Smooth muscle cell of the brain vasculature (primary cell): ENCODE measurements at places on chromosomes 12 and 14.

- no peak for DNase-seq
Measured at GRCh38 chr12:80648881-80649280, 58.6 kb upstream of the MYF6 start.

DNA sequence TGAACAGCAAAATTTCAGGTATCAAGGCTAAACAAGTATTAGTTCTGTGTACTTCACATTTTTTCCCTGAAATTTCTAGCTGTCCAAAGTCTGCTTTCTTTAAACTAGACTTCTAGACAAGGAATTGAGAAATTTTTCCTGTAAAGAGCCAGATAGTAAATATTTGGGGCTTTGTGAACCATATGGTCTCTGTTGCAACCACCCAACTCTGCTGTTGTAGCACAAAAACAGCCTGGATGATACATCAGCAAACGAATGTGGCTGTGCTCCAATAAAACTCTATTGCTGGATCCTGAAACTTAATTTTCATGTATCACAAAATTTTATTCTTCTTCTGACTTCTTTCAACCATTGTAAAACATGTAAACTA is 96.0 kb upstream of the SLC38A4 start:
- no peak for DNase-seq

- DNase-seq: no peak
Measured at GRCh38 chr14:103243764-103244737, 90.0 kb upstream of the EIF5 start.

DNA sequence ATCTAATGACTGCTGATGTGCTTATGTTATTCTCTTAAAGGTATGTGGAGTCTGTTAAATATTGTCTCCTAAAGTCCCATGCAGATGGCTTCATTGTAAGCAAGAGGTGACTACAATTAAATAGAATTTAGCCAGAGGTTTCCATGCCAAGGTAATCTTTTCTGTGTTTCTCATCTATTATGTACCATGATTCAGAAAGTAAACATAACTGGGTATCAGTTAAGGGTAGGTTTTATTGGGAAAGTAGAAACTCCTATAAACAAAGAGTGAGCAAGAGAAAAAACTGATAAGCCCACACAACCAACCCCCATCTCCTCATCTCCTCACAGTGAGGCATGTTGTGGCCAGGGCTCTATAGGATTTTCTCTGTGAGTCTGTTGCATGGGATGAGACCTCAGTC is 611.7 kb downstream of the SNAPC1 start:
- no peak for DNase-seq

GRCh38 chr12:15544589-15544988 is 222.3 kb downstream of the PTPRO start:
- DNase-seq: no peak

GRCh38 chr14:32203928-32204357 is 874 bp upstream of the RNU6-8 start:
- no peak for DNase-seq

- no peak for DNase-seq
Measured at GRCh38 chr12:57992001-57992400, 50.6 kb downstream of the ATP23 start.

GRCh38 chr12:64268409-64268808 is 46.3 kb upstream of the KICS2 start:
- no peak for DNase-seq

- no peak for DNase-seq
Measured at GRCh38 chr14:65352964-65353530, 59.5 kb upstream of the FUT8 start.

GRCh38 chr12:15114501-15114900 is 106.7 kb downstream of the RERG start:
- no peak for DNase-seq

- no peak for DNase-seq
Measured at GRCh38 chr14:90332271-90332584, 487 bp upstream of the NRDE2 start.

GRCh38 chr12:116662612-116663144 is 75.2 kb downstream of the SPRING1 start:
- DNase-seq: peak; percentile 21

- no peak for DNase-seq
Measured at GRCh38 chr12:75960954-75961661, 70.5 kb downstream of the PHLDA1 start.

DNA sequence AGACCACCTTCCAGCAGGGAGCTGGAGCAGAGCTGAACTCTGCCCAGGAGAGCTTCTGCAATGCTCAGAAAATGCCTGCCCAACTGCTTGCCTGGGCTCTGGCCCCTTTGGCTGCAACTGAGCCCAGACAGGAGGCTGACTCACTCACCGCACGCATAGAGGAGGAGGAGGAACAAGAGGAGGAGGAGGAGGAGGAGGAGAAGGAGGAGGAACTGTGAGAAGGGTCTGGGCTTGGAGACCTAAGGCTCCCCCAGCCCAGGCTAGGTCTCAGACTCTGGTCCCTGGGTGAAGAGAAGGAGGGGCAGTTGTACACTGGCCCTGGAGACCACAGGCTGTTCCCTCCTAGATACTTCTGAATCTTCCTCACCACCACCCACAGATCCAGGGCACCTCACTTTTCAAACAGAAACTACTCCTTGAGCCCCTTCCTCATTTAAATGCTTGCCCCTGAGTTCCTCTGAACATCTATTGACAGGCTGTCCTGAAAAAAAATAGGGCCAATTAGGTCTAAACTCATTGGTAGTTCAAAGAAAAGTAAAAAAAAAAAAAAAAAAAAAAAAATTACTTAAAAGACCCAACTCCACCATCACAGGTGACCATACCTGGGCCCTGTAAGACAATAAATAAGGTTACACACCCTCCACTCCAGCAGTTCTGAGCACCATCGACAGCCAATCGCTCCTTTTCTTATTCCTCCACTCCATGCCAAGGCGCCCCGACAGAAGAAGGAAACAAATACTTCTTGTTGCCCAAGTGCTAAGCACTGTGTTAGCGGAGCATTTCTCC is 674 bp downstream of the VDR start:
- no peak for DNase-seq
